Stimulated activated CD4-positive, alpha-beta T cell treated with anti-CD3 and anti-CD28 coated beads, Interleukin-12 subunit alpha, Interleukin-12 subunit beta, amount 100 ng/mL, for 24 hours (primary cell): ENCODE measurements at places on chromosomes 3 and 15.

- DNase-seq = no peak
Observed at GRCh38 chr15:90493647-90494046, 36.1 kb upstream of the CRTC3 start.

- DNase-seq = peak; percentile 71
Observed at GRCh38 chr3:59575113-59576001, 525.5 kb upstream of the CFAP20DC start.

GRCh38 chr3:17478673-17479072 is 263.8 kb downstream of the TBC1D5 start:
- no peak for DNase-seq

- DNase-seq = no peak
Observed at GRCh38 chr3:94481226-94481898, 418.5 kb downstream of the NSUN3 start.

DNA sequence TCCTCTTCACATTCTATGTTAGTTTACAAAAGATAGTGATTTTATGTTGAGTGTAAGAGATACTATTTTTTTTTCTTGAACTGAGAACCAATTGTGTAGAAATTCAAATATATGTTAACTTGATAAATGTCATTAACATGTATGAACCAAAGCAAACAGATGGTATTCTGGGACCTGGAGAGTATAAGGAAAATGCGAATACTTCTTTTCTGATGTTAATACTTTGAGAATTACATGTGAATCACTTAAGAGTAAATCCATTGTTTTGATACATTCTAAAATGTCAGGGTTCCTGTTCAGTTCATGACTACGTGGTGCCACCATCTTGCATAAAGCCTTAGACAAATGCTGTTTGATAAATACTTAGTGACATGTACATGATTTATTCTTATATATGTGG is 541.3 kb downstream of the FGF12 start:
- DNase-seq = no peak

DNA sequence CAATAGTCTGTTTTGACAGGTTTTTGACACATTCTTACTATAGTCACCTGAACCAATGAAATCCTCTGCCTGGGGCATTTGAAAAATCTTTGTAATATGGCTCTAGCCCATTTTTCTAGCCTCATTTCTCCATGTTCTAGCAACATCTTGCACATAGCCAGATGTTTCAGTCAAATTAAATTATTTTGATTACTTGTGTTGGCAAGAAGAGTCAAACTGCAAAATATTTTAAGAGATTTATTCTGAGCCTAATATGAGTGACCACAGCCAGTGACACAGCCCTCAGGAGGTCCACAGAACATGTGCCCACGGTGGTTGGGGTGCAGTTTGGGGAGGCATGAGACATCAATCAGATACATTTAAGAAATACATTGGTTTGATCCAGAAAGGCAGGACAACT is 6.9 kb downstream of the IFT122 start:
- no peak for DNase-seq

DNA sequence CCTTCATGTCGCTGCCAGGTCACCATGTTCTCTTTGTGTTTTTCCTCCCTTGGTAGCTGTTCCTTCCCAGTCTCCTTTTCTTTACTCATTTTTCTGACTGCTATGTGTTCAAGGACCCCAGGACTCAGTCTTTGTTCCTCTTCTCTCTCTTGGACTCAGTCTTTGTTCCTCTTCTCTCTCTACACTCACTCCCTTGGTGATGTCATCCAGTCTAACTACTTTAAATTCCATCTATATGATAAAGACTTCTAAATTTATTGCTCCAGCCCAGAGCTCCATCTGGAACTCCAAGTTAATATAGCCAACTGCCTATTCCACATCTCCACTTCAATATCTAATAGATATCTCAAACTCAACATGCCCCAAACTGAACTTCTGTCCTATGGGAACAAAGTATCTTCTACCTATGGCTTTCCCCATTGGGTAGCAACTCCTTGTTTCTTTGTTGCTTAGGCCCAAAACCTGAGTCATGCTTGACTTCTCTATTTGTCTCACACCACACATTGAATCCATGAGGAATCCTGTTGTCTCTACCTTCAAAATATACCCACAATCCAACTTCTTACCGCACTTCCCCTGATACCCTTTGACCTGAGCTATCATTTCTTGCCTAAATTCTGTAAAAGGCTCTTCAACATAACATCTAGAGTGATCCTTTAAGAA is 4.9 kb upstream of the DYNC1LI1 start:
- DNase-seq = no peak

- peak; percentile 60 for DNase-seq
Observed at GRCh38 chr15:41558400-41559238, at the start of gene TYRO3. Gene TYRO3, plus strand, starts transcription at chr15:41559212. Its CDS starts 46 bp downstream, at chr15:41559258.

DNA sequence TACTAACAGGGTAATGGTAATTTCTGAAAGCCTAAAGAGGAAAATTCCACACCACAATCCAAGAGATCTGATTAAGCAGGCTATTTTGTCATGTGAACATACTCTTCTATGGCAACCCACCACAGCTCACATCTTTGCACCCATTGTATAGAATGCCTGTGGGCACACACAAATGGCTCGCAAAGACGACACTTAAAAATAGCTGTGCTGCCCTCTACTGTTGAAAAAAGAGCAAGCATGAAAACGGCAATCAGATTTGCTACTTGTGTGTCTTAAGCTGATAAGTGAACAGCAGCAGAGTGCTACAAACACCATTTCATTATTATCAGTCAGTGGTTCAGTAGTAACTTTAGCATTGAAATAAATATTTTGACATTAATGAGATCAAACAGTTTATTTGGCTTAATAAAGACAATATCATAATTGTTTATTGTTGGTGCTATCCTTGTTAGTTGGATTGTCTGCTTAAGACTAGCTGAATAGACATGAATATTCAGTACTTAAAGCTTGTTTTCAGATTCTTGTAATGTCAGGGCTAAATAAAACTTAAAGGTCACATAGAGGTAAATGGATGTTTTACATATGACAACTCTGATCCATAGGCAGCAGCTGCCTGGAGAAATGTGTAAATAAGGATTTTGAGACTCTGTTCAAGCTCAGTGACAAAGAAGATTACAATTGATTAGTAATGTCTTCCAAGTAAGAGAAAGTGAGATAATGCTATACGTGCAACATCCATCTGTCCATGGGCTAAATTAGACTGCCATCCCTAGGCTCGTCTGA is 199.1 kb downstream of the LRRN1 start:
- DNase-seq = no peak

DNA sequence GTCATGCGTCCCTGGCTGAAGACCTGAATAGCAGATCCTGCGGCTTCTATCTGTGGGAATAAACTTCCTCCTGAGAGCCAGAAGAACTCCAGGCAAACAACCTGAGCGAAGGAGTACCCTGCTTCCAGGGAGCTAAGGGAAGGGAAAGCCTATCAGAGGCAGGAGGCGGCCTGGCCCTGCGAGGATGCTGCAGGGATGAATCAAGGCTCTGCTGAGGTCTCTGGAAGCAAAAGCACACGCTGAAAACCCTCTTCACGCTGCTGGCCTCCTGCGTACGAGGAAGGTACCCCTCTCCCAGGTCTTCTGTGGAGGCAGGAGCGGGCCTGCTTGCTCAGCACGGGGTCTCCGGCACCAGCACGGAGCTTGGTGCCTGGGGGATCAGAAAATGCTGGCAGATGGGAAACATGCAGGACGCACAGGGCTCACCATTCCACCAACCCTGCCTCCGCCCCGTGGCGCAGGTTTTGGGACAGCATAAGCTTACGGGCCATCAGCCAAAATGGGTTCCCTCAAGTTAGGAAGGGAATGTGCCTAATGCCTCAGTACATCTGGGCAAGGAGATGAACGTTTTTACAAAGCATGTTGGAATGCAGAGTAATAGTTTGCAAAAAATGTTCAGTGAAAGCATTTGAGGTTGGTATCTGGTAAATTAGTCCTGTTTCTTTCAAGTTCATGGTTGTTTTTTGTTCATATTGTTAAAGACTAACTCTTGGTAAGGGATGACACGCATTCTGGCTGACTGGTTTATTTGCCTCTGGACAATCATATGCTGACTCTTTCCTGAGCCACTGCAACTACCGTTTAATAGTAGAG is 72.3 kb downstream of the CHSY1 start:
- no peak for DNase-seq
